Stimulated activated CD8-positive, alpha-beta memory T cell treated with anti-CD3 and anti-CD28 coated beads, Interleukin-2, amount 100 ng/mL, for 1 hour (primary cell): ENCODE measurements at places on chromosomes 12 and 14.

DNA sequence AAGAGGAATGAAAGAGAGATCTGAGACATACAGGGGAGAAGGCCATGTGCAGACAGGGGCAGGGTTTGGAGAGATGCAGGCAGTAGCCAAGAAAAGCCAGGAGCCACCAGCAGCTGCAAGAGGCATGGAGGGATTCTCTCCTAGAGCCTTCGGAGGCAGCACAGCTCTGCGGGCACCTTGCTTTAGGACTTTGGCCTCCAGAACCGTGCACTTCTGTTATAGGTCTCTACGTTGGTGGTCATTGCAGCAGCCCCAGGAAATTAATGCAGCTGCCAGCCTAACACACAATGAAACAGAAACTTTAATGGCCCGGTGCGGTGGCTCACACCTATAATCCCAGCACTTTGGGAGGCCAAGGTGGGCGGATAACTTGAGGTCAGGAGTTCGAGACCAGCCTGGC is 14.7 kb upstream of the VRK1 start:
- no peak for DNase-seq

DNA sequence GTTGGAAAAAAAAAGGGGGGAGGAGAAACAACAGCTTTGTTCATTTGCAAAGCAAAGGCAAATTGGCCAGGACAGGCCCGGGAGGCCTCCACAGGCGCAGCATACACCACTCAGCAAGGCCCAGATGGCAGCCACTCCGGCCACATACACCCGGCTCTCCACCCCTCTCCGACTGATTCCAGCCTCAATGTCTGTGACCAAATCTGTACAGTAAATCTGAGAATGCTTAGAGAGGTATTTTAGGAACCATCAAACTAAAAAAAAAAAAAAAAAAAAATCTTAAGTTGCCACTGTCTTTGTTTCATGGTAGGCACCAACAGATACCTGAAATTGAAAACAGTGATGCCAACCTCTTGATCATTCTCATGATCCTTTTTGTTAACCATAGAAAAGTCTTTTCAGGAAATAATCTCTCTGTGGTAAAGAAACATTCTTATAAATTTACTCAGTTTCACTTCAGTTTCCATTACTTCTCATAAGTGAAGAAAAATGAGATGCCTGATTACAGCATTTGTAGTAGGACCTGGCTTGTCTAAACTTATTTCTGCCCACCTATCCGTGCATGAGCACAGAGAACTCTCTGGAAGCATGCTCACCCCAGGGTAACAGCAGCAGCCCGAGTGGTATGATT is 20.2 kb downstream of the VPS37B start:
- no peak for DNase-seq

GRCh38 chr12:109666068-109666467 is 47.6 kb upstream of the FAM222A start:
- no peak for DNase-seq

DNA sequence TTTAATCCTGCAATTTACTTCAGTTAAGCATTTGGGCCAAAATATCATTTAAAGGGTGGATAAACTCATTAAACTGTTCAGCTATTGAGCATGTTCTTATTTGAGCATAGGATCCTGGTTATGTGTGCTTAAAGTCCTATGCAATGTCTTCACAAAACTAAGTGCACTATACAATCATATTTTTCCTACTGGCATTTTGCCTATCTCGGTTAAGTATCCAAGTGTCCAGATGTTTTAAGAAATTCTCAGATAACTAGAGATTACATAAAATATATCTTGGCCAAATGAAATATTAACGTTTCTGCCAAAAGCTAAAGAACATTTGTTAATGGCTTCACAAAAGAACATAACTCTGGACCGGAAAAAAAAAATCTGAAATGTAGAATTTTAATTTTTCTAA is 250.8 kb upstream of the LRFN5 start:
- no peak for DNase-seq

GRCh38 chr14:91980157-91980556 is 32.7 kb upstream of the FBLN5 start:
- no peak for DNase-seq

DNA sequence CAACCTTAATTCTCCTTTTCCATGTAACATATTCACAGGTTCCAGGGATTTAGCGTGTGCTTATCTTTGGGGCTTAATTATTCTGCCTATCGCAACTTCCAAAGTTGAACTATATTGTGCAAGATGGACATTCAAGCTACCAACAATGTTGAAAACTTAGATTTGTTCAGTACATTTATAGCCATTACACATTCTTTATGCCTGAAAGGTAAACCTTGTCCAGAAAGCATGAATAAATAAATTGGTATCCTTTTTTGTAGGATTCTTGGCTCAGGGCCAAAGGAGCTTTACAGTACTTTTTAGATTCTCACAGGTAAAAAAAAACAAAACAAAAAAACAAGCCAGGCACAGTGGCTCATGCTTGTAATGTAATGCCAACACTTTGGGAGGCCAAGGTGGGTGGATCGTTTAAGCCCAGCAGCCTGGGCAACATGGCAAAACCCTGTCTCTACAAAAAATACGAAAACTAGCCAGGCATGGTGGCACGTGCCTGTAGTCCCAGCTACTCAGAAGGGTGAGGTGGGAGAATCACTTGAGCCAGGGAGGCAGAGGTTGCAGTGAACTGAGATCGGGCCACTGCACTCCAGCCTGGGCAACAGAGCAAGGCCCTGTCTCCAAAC is 3.3 kb downstream of the C12orf56 start:
- no peak for DNase-seq

DNA sequence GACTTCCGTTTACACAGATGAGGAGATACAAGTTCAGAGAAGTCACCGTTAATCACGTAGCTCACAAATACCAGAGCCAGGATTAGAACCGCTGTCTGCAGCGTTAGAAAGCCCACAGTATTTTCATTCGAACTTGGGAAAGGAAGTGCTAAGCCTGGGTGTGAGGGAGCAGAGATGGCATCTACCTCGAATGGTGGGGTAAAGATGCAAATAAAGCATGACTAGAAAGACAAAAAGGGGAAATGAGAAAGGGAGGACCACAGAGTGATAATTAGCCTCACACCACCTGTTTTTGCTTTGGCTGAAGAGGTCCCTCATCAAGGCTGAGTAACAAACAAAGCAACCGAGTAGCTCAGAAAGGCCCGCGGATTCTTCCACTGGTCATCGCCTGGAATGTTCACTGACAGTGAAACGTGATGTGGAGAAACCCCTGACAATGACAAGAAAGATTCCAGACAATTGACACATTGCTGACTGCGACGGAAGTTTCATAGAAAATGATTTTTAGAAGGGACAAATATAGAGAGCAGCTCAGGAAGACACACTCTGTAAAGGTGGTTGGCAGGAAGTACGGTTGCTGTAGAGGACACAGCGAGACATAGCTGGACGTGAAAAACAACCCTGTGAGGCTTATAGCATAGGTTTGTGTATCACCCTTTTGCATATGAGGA is 31.5 kb upstream of the BHLHE41 start:
- no peak for DNase-seq

GRCh38 chr14:100783630-100784370 is 42.1 kb upstream of the MEG3 start:
- no peak for DNase-seq

GRCh38 chr12:25058658-25059058 is 109.8 kb upstream of the BCAT1 start:
- DNase-seq: no peak

DNA sequence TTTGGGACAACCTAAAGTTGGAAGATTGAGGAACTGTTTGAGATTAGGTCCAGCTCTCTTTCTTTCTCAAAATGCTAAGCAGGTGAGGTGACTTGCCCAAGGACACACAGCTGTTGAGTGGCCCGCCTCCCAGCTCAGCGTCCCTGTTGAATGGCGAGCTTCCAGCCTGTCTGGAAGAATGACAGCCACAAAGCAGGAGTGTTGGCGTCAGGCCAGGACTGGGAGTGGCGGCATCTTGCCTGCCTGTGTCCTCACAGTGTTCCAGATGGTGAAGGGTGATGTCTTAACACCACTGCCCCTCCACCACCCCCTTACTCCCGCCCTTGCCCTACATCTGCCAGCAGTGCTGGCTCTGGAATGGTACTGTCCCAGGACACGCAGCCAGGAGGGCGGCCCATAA is 4.4 kb upstream of the CEBPE start:
- DNase-seq: no peak

DNA sequence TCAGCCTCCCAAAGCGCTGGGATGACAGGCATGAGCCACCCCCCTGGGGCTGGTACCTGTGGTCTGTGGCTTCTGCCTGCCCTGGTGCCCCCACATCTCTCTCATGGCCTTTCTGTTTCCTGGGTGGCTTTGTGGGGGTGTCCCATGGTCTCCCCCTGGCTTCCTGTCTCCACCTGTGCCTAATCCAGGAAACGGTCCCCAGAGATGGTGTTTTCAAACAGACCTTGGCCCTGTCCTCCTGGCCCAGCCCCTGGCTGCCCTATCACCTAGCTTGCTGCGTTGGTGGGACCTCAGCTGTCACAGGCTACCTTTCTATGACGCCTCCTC is 18.1 kb downstream of the MEG3 start:
- no peak for DNase-seq

DNA sequence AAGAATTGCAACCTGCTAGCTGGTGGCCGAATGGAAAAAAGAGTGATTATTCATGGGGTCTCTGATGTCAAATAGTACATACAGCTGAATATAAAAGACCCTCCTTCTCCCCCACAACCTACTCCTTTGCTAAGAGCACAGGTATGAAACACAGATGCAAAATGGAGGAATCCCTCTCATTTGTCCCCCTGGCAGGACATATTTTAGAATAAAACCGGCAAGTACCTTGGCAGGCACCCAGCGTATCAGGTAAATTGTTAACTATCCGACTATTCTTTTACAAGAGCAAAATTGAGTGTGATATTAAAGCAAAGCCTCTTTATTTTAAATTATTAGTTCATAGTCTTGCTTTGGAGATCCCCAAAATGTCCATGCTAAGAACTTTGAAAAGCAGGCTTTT is 73.7 kb upstream of the USP44 start:
- DNase-seq: no peak

GRCh38 chr12:3550839-3551238 is 59.8 kb downstream of the PRMT8 start:
- DNase-seq: no peak

DNA sequence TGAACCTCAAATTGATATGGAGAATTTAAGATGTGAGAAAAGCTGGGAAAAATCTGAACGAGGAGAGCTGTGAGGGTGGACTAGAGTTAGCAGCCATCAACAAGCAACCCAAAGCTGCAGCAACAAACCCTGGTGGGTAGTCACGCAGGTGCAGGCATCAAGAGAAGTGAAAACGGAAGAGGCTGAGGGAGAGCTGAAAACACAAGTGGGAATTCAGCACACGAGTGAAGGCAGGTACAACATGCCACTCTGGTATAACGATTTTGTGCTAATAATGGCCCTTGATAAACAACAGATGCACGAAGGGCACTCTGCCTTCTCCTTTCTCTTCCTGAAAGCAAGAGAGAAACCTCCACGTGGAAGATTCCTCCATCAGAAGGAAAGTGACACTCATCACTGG is 11.5 kb downstream of the TCL1B start:
- DNase-seq: no peak

- peak; percentile 48 for DNase-seq
Measured at GRCh38 chr14:90397425-90398314, 841 bp downstream of the CALM1 start.

- no peak for DNase-seq
Measured at GRCh38 chr12:68745376-68745903, 536 bp upstream of the SLC35E3 start.

- no peak for DNase-seq
Measured at GRCh38 chr14:102028733-102029132, 58.1 kb downstream of the HSP90AA1 start.

DNA sequence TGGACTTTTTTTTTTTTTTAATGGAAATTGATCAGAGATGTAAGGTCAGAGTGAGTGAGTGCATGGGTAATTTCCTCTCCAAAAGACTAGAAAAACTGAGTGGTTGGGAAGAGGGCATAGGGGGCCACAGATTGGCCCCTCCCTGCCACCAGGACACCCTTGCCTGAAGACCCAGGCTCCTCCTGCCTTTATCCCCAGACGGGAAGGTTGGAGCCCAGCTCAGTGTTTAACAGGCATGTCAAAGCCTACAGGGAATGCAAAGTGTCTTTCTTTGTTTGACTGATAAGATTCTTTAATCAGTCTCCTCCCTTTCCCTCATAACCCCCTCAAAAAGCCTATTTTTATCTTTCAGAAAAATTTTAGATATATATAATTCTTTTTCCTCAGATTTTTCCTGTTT is 50.3 kb downstream of the IRAK3 start:
- no peak for DNase-seq

- DNase-seq: no peak
Measured at GRCh38 chr14:56555921-56556570, 23.6 kb upstream of the TMEM260 start.

DNA sequence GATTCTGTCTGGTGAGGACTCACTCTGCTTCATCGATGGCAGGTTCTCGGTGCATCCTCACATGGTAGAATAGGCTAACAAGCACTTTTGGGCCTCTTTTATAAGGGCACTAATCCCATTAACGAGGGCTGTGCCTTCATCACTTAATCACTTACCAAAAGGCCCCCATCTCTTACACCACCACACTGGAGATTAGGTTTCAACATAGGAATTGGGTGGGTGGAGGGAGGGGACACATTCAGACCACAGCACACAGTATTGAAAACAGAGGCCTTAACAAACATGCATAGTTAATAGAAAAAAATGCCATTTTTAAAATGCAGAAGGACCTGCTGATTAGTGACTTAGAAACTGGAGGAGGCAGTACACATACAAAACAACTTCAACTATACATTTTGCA is 61.6 kb downstream of the SPPL3 start:
- no peak for DNase-seq

GRCh38 chr14:102217399-102217798 is 77.7 kb downstream of the WDR20 start:
- no peak for DNase-seq

GRCh38 chr14:63436286-63437098 is 106.7 kb downstream of the PPP2R5E start:
- DNase-seq: no peak

GRCh38 chr12:89574736-89575208 is 48.9 kb upstream of the POC1B start:
- no peak for DNase-seq

- DNase-seq: no peak
Measured at GRCh38 chr14:71036433-71036832, 129.2 kb downstream of the PCNX1 start.

- no peak for DNase-seq
Measured at GRCh38 chr12:53217051-53217930, 10.2 kb upstream of the ITGB7 start.
